ENCODE measurements at places on chromosomes 7 and 10.

- DNase-seq = no peak
These were observed 171.1 kb upstream of the FZD8 start for GRCh38 chr10:35813219-35813618.

- DNase-seq = no peak
These were observed 27.5 kb downstream of the PVRIG start for GRCh38 chr7:100247152-100247757.

DNA sequence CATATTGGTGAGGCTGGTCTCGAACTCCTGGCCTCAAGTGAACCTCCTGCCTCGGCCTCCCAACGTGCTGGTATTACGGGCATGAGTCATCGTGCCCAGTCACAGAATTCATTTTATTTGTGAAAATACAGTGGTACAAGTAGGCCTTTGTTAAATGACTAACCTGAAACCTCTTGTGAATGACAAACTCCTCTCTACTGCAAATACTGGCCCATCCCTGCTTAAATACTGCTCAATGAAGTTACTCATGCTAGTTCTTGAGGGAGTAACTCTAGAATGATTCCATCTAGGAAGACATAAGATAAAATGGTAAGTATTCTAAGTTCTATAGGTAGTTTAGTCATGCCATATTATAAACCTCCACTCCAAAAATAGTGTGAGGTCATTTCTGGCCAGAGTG, 80.7 kb downstream of the UBE2H start:
- DNase-seq = no peak

DNA sequence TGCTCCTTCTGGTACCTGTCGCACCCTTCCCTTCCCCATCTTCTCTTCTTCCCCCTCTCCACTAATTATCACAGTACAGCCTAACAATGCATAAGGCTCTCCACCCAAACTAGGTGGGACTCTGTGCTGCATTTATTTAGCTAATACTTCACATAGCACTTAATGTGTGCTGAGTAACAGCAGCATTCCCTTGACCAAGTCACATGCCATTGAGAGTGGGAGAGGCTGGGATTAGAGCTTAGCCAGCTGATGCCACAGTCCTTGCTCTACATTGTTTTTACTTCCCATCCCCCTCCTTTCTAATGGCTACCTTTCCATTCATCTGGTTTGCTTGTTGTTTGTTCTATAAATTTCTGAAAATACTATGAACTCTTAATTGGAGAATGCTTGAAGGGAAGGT, 426.9 kb downstream of the LRMDA start:
- no peak for DNase-seq

All from bone marrow (tissue), 2 donors.